ENCODE measurements at places on chromosomes 1 and 21.

- DNase-seq: no peak
Measured at GRCh38 chr21:24844671-24845070, 762.6 kb downstream of the MRPL39 start.

GRCh38 chr1:53014791-53015507 is 47.1 kb upstream of the PODN start:
- peak; percentile 47 for DNase-seq

GRCh38 chr1:241125286-241125685 is 231.7 kb downstream of the RGS7 start:
- no peak for DNase-seq

GRCh38 chr1:206963119-206963712 is 7.0 kb downstream of the FCAMR start:
- DNase-seq: no peak

DNA sequence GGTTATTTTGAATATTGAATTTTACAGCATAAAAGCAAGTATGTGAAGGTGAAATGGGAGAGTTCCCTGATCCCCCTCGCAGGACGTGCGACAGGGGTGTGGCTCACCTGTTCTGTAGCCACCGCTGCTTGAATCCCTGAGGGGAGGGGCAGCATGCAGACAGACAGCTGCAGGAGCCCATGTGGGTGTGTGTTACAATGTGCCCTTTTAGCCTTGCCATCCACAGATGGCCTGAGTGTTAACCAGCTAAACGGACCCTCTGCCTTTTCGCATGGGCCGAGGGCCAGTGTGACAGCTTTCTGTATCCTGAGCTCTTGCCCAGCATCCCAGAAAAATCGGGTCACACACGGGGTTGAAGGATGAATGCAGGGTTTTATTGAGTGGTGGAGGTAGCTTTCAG is 43.3 kb downstream of the JAM2 start:
- DNase-seq: no peak

GRCh38 chr1:117093091-117093534 is 28.4 kb downstream of the TRIM45 start:
- DNase-seq: no peak

DNA sequence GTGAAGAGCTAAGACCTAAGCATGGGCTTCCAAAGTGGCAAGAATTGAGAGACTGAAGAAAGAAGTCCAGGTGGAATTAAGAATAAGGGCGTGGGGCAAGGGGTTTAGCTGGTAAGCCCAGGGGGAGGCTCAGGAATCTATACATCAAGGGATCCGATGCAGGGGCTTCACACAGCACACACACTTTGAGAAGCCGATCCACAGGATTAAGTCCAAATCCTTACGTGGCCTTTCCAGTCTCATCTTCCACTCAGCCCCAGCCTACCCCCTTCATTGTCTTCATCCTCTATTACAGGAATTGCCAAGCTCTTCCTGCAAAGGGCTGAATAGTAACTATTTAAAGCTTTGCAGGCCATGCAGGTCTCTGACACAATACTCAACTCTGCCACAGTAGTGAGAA is 101.3 kb downstream of the TGFBR3 start:
- no peak for DNase-seq

- DNase-seq: no peak
Measured at GRCh38 chr1:98210064-98210463, 289.2 kb upstream of the DPYD start.

DNA sequence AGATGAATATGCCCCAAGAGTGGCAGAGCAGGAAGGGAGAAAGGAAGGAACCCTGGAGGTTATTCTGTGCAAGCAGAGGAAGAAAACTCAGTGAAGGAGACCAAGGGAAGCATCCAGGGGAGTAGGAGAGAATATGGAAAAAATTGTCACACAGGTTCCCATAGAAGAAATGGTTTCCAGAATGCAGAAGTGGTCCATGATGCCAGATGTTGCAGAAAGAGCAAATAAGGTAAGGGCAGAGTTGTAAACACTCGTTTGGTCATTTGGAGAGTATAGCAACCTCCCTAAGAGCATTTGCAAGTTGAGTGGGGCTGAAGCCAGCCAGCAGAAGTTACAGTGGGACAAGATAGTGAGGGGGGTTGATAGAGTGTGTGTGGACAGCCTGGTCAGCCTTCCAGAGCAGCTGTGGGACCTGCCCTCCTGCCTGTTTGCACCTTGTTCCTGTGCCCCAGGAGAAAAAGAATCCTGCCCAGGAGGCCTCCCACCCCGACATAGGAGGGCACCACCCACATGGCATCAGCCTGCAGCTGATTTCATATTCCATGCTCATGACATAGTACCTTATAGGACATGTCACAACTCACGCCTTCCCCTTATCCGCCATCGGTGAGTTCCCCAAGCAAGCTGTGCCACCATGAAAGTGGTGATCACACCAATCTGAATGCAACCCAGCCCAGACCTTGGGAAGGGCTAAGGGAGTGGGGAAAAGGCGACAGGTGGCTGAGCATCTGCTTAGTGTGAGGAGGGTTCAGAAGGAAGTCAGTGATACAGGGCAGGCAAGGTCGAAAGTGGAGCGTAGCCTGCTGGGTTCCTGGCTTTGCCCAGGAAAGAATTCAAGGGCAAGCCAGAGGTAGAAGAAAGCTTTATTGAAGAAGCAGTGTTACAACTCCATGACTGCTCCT is 8.2 kb upstream of the NEK2 start:
- DNase-seq: no peak
